ENCODE measurements at places on chromosomes 12 and 14. TPM values are rescaled to one million over a fixed set of nuclear protein-coding genes. Genes with fewer than 3 reads are reported as not detected.

The MGST1 gene
- total RNA-seq = 288 TPM

The TRIP11 gene
- 14.0 TPM for total RNA-seq

The MYF5 gene
- not detected for total RNA-seq

The KITLG gene
- 9.4 TPM for total RNA-seq

The SERPINA12 gene
- not detected for total RNA-seq

The PPTC7 gene
- total RNA-seq = 2.6 TPM

The ZBTB25 gene
- 3.5 TPM for total RNA-seq

The LALBA gene
- total RNA-seq = not detected

The CLEC4D gene
- total RNA-seq = not detected

The PGF gene
- 10.8 TPM for total RNA-seq

The PKP2 gene
- total RNA-seq = 12.9 TPM

The CCDC177 gene
- 0.12 TPM for total RNA-seq

The PALS1 gene
- total RNA-seq = 6.6 TPM

The DIO3 gene
- total RNA-seq = not detected

The INSM2 gene
- not detected for total RNA-seq

The AGAP2 gene
- total RNA-seq = 0.23 TPM

The LHX5 gene
- total RNA-seq = not detected

The LIN7A gene
- 1.1 TPM for total RNA-seq

Measured in pericardium fibroblast (primary cell).